GM12865 (cell line): ENCODE measurements at places on chromosomes 6 and 20.

GRCh38 chr6:132483779-132484679 is 28.9 kb downstream of the STX7 start:
- DNase-seq: peak; percentile 81

- DNase-seq: no peak
Observed at GRCh38 chr6:137361701-137362100, 132.5 kb downstream of the OLIG3 start.

GRCh38 chr20:53905019-53905819 is 165.2 kb downstream of the BCAS1 start:
- DNase-seq: peak; percentile 75

GRCh38 chr6:144155529-144155928 is 5.2 kb downstream of the STX11 start:
- peak; percentile 69 for DNase-seq

DNA sequence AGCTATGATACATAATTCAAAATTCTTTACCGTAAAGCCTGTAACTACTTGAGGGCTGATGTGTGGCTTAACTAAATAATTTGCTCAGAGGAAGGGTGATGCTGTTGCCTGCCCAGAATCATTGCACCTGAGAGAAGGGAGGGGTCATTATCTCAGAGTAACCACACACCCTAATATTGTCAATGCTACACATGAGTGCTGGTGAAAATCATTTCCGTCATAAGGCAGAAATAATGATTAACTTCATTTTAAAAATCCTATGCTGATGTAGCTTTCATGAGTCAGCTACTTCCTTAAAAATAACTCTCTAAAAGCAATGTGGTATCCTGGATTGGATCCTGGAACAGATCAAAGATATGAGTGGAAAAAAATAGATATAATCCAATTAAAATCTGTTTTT is 146.4 kb upstream of the FAM83B start:
- DNase-seq: no peak

- peak; percentile 31 for DNase-seq
Observed at GRCh38 chr20:32017711-32018251, 7.5 kb downstream of the CCM2L start.

DNA sequence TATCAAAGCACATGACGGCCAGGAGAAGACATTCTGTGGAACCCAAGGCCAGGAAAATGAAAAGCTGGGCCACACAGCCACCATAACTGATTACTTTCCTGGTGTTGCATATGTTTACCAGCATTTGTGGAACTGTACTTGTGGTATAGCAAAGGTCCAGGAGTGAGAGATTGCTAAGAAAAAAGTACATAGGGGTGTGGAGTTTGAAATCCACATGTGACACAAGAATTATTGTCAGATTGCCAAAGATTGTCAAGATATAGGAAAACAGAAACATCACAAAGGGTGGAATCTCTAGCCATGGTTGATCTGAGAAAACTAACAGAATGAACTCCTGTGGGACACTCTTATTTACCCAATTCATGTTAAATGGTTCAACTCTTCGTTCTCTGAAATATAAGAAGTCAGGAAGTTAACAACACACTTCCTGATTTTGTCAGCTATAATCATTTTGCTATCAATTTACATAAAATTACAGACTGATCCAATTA is at the start of gene OR2B2:
Gene OR2B2, minus strand, starts transcription at position 441 of the 491 bp plus-strand sequence. Its CDS starts 77 bp downstream, at position 364.
- DNase-seq: no peak

GRCh38 chr20:9103955-9104354 is 35.1 kb downstream of the PLCB4 start:
- no peak for DNase-seq

GRCh38 chr6:131868836-131869235 is 61.0 kb downstream of the ENPP1 start:
- DNase-seq: no peak

GRCh38 chr6:35037664-35038038 is 103.5 kb downstream of the TCP11 start:
- no peak for DNase-seq

- no peak for DNase-seq
Observed at GRCh38 chr6:150403458-150404246, 34.8 kb downstream of the IYD start.

GRCh38 chr6:111602481-111603011 is 3.1 kb downstream of the TRAF3IP2 start:
- DNase-seq: no peak

GRCh38 chr6:106973836-106974335 is 643 bp downstream of the CD24 start:
- no peak for DNase-seq

- peak; percentile 23 for DNase-seq
Observed at GRCh38 chr6:97136626-97137358, 146.2 kb downstream of the MMS22L start.

DNA sequence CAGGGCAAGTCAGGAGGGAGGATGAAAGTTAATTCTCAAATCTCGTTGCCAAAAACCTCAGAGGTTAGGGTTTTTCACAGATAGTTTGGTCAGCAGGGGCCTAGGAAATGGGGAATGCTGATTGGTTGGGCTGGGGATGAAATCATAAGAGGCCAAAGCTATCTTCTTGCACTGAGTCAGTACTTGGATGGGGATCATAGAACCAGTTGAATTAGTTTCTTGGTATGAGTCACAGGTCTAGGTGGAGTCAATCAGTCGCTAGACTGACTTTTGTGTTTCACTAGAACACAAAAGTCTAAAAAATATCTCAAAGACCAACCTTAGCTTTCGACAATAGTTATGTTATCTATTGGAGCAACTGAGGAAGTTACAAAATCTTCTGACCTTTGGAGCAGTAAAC is 368.5 kb downstream of the TBC1D32 start:
- peak; percentile 10 for DNase-seq

DNA sequence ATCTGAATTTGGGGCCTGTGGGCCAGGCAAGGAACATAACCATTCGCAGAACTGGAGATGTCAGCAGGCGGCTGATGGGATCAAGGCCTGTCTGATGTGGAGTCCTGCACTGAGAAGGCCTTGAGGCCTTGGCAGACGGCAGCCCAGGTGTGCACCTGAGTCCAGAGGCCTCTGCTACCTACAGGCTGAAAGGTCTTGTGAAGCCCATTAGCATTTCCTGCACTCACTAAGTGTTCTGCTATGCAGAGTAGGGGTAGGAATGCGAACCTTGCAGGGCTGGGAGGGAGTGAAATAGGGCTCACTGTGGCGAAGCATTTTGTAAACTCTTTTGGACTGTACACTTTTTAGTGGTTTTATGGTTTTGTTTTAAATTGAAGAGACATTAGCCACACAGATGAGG is 48.3 kb upstream of the RNF24 start:
- no peak for DNase-seq

- peak; percentile 58 for DNase-seq
Observed at GRCh38 chr6:143872201-143872600, 7.9 kb downstream of the ZC2HC1B start.

DNA sequence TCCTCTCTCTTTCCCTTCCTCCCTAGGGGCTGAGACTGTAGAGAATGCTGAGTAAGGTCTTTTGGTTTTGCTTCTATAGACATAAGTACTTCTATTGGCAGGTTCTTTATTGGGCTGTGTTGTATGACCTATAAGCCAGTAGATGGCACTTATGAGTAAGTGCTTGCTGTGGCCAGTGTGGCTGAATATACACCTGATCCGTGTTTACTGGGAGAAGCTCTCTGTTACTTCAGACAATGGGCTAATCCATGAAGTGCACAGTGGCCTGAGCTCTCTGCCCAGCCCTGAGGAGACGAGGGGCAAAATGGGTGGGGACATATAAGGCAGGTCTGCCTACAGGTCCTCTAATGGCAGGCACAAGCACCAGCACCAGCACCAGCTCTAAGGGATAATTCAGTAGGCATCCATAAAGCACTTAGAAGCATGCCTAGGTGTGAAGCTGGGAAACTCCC is 610.3 kb downstream of the RNF144B start:
- peak; percentile 52 for DNase-seq

GRCh38 chr6:44036196-44036595 is 91.1 kb downstream of the MRPL14 start:
- no peak for DNase-seq

GRCh38 chr20:60058879-60059278 is 100.7 kb downstream of the CDH26 start:
- no peak for DNase-seq

DNA sequence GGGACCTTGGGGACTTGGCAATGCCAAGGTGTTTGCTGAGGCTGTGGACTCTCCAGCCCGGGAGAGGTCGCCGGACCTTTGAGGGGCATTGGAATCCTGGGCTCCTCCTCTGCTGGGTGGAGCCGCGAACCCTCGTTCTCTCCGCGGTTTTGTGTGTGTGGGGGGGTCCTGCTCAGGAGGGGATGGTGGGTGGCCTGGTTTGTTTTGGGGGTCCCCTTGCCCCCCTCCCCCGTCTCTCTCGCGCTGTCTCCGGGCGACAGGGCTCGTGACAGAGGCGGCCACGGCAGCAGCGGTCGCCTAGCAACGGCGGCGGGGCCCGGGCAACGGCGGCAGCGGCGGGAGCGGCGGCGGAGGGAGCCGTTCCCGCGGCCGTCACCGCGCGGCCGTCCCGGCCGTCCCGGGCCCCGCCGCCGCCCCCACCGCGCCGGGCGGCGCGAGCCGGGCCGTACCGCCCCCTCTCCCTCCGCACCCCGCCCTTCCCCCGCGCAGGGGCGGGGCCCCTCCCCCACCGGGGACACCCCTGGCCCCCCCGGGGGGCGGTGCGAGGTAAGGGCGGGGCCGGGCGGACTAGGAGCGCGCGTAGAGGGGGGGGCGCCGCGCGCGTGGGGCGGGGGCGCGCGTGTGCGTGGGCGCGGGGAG is 7.8 kb downstream of the SYNGAP1 start:
- DNase-seq: peak; percentile 41

GRCh38 chr6:71190809-71191208 is 97.8 kb upstream of the OGFRL1 start:
- peak; percentile 12 for DNase-seq

DNA sequence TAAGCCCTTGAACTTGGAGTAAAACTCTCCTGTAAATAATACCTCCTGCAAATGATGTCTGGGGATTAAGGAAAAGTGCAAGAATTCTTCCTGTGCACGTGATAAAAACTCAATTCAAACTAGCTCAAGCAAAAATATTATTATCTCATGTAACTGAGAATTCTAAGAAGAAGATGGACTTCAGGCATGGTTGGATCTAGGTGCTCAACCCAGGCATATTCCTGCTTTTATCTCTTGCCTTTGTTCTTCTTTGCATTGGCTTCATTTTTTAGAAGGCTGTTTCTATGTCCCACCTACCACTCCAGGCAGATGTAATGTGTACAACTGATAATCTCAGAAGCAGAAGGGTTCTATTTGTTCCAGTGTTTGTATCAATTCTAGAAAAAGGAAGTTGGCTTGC is 95.8 kb downstream of the DACT2 start:
- DNase-seq: no peak

GRCh38 chr6:163188746-163189145 is 225.8 kb upstream of the QKI start:
- DNase-seq: no peak

GRCh38 chr6:168150551-168151320 is 71.7 kb upstream of the FRMD1 start:
- DNase-seq: no peak

GRCh38 chr6:31441365-31442267 is 38.2 kb downstream of the MICA start:
- peak; percentile 78 for DNase-seq

- DNase-seq: no peak
Observed at GRCh38 chr20:8877294-8877693, 191.6 kb upstream of the PLCB4 start.

GRCh38 chr20:6708010-6708409 is 59.5 kb upstream of the BMP2 start:
- DNase-seq: no peak

- no peak for DNase-seq
Observed at GRCh38 chr20:3164763-3165410, 5.2 kb upstream of the FASTKD5 start.

GRCh38 chr6:94510877-94511276 is 1066.5 kb upstream of the MANEA start:
- DNase-seq: no peak

GRCh38 chr6:98904096-98904495 is 43.6 kb downstream of the FBXL4 start:
- no peak for DNase-seq

DNA sequence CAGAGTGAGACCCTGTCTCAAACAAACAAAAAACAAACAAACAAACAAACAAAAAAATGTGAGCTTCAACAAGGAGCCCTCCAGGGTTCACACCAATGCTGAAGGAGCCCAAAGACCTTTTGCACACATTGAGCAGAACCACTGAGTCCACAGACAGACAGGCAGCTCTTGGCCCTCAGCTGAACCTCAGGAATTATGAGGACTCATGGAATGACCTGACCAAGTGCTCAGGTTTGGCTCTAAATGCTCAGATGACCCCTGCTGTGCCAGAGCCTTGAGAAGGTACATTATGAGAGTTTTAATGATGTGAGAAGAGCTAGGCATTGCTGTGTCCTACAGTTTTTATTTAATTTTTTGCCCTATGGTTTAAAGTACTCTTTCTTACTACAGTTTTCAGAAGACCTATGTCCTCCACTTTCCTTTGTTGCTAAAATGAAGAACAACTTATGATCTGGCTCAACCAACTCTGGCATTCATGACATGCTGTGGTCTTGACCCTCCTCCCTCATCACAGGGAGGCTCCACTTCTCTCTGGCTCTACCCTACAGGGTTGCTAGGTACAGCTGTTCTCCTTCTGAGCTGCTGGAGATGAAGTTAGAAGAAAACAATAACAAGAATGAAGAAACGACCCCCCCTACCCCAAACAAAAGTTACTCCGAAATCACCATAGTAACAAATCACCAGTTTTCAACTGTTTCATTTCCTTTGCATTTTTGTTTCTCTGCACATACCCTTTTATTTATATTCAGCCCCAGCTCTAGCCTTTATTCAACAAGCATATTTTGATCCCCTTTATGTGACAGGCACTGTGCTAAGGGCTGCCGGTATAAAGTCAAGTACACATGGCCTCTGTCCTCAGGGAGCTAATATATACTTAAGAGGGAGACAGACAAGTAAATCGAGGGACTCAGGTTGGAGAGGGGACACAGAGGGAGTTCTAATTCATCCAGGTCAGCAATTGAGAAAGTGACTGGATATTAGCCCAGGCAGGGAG is 128.7 kb upstream of the TRAF3IP2 start:
- DNase-seq: no peak

DNA sequence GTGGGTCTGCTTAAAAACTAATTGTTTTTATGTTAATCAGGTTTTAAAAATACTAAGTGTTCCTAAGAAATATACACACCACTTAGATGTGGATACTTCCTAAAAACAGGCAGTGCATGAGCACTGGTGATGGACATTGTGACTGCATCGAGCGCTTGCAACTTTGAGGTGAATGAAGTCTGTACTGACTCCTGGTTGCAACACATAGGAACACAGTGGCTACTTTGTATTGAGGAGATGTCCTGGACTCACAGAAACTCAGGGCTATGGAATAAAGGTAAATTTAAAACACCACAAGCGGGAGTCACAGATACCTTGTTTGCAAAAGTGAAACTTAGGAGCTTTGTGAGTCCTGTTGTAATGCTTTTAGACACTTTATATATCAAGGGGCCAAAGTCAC is 55.6 kb upstream of the POLR1H start:
- no peak for DNase-seq

- DNase-seq: no peak
Observed at GRCh38 chr20:48313324-48313723, 514.5 kb downstream of the PREX1 start.

DNA sequence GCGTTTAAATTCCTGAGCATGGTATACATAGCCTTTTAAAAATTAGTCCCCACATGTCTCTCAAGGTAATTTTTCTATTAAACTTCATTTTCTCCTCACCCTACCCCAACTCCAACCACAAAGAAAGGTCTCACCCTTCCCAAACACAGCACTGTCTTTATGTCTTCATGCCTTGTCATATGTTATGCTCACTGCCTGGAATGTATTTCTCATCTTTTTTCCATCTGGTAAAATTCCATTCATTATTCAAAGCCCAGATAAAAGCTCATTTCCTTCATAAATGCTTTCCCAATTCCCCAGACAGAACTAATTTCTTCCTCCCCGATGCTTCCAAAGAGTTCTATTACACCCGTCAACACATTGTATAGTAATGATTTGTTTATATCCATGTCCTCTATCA is 302.0 kb downstream of the ALDH8A1 start:
- DNase-seq: no peak
